Activated B cell treated with CpG ODN at 0.5 μM for 24 hours (primary cell): ENCODE measurements at places on chromosomes 1 and 21. TPM values are rescaled to one million over a fixed set of nuclear protein-coding genes. Genes with fewer than 3 reads are reported as not detected.

- no peak for DNase-seq
- H3K4me1 ChIP-seq: no peaks in the 10 kb centered on the region
- no peak overlapping the region for H3K27ac ChIP-seq
- H3K4me3 ChIP-seq: no peak overlapping the region
- peaks cover 11% of the 10 kb centered on the region for H3K36me3 ChIP-seq
These were observed 77.7 kb downstream of the PCNX2 start for GRCh38 chr1:233217832-233218231.

DNA sequence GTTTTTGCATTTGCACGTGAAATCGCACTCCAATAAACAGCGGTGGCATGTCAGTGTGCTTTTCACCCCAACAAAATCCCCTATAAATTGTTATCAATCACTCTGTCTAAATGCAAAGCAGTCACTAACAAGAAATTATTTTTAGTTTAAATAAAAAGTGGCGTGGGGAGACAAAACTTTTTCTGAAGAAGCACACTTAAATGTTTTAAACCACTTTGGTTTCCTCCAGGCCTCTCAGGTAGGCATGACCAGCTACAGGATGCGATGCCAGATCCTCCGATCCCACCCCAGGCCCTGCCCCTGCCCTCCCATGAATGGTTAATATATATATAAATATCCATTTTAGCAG is 3.6 kb downstream of the FMO1 start:
- H3K4me1 ChIP-seq: peaks cover 17% of the 10 kb centered on the region
- DNase-seq: no peak
- peak overlapping the region; percentile 89 for H3K4me3 ChIP-seq
- no peaks in the 10 kb centered on the region for H3K36me3 ChIP-seq
- peaks cover 4% of the 10 kb centered on the region for H3K27me3 ChIP-seq

DNA sequence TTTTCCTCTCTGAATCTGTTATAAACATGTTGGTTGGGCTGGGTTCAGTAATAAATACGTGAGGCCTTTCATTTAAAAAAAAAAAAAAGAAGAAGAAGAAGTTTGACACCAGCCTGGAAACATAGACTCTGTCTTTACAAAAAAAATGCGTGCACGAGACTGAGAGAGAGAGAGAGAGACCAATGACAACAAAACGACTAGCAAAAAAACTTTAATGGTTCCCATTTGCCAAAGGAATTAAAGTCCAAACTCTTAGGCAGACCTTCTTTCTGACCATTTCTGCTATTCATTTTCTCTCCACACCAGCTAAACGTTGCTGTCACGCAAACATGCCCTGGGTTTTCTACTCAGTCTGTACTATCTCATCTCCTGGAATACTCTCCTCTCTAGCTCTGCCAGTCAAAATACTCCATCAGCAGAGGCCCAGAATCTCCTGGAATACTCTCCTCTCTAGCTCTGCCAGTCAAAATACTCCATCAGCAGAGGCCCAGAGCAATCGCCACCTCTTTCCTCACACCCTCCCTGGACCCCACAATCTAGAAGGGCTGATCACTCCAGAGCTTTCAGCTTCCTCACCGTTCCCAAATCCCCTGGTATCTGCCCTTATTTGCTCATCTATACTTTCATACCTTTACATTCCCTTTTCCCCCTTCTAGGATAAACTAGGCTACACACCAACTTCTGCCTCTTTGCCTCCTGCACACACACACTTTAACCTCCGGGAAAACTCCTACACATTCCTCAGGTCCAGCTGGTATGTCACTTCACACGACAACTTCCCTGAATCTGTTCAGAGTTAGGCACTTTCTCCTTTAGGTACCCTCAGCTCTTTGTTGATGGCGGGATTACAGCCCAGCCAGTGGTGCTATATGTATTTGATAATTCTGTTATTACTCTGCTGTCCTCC is 100.0 kb downstream of the CDC7 start:
- no peak overlapping the region for H3K4me3 ChIP-seq
- DNase-seq: no peak
- peaks cover 3% of the 10 kb centered on the region for H3K4me1 ChIP-seq
- no peaks in the 10 kb centered on the region for H3K27me3 ChIP-seq

GRCh38 chr1:185907246-185907645 is 173.1 kb downstream of the HMCN1 start:
- H3K4me1 ChIP-seq: no peaks in the 10 kb centered on the region
- no peak overlapping the region for H3K4me3 ChIP-seq
- no peak overlapping the region for H3K27ac ChIP-seq
- H3K27me3 ChIP-seq: no peaks in the 10 kb centered on the region

The OR4F16 gene
- total RNA-seq: not detected in 2 replicates

The CRYZL1 gene
- 37.1 and 46.3 TPM in 2 replicates for total RNA-seq

The CLCNKB gene
- total RNA-seq: not detected in 2 replicates

The NCMAP gene
- not detected in 2 replicates for total RNA-seq

The IVL gene
- not detected in 2 replicates for total RNA-seq

The CYP4A11 gene
- not detected in 2 replicates for total RNA-seq

The EDN2 gene
- not detected in 2 replicates for total RNA-seq

The MTARC1 gene
- total RNA-seq: 0.37 and 2.2 TPM in 2 replicates
